ENCODE measurements at places on chromosomes 13 and 19.

DNA sequence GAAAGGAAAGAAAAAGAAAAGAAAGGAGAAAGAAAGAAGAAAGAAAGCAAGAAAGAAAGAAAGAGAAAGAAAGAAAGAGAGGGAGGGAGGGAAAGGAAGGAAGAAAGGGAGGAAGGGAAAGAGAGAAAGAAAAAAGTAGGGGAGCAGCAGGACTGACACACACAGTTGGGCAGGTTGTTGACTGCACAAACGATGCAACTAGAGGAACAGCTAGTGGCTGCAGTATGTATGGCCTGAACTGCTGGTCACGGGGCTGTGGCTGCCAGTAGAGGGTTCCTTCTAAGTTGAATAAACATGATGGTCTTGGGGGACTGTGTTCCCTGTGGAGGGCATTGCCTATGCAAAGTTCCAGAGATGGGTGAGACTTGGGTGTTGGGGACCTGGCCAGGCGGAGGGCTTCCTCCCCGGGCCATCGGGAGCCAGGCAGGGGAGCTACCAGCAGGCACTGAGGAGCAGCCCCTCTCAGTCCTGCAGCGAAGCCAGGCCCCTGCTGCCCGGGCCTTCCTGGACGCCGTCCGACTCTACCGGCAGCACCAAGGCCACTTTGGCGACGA is 16.7 kb upstream of the COLGALT1 start:
- no peak for DNase-seq

DNA sequence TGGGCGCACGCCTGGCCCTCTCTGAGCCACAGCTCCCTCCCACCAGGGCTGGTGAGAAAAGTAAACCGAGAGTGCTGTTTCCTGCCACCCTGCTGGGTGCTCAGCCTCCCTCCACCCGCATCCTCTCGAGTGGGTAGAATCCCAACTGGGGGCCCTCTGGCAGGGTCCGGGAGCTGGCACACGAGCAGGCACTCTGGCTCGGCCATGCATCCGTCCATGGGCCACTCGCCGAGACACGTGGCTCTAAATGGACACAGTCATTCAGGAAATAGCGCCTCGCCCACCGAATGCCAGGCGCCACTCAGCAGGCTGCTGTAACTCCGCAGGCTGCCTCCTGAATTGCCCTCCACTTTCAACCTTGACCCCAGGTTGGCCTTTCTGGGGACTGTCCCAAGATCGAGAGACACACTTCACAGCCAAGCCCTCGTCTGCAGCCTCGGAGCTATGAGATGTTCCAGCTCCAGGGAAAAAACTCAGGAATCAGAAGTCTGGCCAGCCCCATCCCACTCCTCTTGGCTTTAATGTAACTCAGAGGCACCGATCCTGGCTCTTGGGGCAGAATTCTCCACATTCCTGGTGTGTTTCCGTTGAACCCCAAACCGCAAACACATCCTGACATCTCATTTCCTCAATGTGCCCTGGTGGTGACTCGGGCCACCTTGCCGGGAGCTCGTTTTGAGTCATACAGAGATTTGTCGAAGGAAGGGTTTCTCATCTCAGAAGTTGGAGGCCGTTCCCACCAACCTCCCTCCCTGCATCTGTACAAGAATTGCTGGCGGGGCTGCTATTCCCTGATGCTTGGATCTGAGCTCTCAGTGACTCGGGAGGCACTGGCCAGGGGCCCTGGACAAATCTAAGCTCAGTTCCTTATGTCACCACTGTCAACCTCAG is 14.1 kb downstream of the KLF2 start:
- no peak for DNase-seq

- DNase-seq: no peak
Observed at GRCh38 chr13:38957794-38958592, 32.6 kb downstream of the STOML3 start.

- no peak for DNase-seq
Observed at GRCh38 chr13:42494157-42494556, 79.8 kb upstream of the TNFSF11 start.

DNA sequence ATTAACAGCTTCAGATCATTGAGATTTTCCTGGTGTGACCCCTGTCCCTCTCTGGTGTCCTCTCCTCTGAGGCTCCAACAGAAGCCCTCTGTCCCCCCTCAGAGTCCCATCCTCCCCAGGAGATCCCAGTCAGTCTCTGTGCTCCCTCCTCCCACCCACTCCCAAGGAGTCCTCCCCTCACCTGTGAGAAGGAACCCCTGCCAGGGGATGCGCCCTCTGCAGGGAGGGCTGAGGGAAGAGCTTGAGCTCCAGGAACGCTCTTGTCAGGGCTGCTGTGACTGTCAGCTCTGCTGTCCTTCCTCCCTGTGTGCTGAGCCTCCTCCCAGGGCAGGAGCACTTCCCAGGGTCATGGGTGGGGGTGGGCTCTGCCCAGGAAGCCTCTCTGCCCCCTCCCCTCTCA is 33.2 kb downstream of the CEACAM8 start:
- DNase-seq: no peak
